ENCODE measurements at places on chromosomes 5 and 9.

DNA sequence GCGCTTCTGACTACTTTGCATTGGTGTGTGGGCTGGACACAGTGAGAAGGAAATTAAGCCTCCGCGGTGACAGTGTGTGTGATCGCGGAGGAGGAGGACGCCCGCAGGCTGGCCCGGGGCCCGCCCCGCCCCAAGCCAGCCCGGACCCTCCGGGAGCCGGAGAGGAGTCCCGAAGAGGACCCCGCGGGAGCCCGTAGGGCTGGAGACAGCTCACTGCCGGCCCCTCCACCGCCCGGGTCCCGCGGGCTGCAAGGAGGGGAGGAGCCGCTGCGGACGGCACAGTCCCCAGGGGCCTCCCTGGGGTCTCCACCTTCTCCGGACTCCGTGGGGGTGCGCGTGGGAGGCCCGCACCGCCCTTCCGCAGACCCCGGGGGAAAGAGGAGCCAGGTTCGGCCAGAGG, 146.4 kb upstream of the ERCC6L2 start:
- no peak for DNase-seq

- no peak for DNase-seq
Observed at GRCh38 chr5:77751328-77752023, 24.7 kb downstream of the TBCA start.

- DNase-seq: peak; percentile 60
Observed at GRCh38 chr9:123049589-123050222, 16.2 kb downstream of the GPR21 start.

GRCh38 chr9:32955655-32956478, 45.6 kb downstream of the APTX start:
- no peak for DNase-seq

GRCh38 chr5:141608046-141608445, 10.8 kb downstream of the DIAPH1 start:
- no peak for DNase-seq

GRCh38 chr9:88498880-88499279, 36.1 kb upstream of the NXNL2 start:
- DNase-seq: no peak

- no peak for DNase-seq
Observed at GRCh38 chr5:107717816-107718215, 47.1 kb upstream of the EFNA5 start.

DNA sequence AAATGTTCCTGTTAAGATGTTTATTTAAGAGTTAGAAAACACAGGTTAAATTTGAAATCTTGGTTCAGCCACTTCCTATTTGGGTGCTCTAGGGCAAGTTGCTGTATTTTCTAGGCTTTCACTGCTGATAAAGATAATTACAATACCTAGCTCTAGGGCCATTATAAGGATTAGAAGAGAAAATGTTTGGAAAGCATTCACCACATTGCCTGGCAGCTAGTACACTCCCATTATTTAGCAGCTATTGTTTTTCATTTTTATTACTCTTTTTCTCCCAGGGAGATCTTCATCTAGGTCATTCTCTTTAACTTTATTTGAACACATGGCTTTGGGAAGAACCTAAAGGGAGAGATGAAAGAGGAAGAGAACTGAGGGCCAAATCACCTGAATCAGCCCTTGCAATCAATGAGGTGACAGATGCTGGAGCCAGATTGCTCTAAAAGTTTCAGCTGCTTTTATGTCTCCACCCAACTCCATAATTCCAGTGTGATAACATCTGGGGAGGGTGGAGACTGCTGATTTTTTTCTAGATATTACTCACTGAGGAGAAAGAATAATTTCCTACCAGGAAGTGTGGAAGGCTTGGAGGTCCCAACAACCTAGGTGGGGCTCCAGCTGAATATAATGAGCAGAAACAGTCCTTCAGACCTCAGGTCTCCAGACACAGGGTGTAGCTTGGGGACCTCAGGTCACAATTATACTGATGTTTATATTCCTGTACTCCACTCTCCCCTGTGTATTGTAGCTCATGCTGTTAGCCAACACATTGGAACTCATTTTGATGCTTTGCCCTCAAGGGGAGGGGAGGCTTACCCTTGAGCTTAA, 640.0 kb downstream of the RAB3C start:
- no peak for DNase-seq

DNA sequence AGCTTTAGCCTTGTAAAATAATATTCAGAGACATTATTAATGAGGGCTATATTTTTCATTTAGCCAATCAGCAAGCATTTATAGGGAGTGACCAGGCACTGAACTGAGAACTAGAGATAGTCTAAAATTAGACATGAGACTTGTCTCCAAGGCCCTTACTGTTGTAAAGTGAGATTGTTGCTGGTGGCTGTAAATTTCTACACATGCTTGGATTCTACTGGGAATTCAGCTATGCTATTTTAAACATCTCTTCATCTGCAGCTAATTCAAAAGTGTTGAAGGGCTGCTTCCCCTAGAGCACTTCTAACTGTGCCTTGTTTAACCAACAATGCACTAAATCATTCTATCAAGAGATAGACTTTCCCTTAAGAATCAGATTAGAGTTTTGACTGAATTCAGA, 67.4 kb downstream of the CHSY3 start:
- DNase-seq: no peak

DNA sequence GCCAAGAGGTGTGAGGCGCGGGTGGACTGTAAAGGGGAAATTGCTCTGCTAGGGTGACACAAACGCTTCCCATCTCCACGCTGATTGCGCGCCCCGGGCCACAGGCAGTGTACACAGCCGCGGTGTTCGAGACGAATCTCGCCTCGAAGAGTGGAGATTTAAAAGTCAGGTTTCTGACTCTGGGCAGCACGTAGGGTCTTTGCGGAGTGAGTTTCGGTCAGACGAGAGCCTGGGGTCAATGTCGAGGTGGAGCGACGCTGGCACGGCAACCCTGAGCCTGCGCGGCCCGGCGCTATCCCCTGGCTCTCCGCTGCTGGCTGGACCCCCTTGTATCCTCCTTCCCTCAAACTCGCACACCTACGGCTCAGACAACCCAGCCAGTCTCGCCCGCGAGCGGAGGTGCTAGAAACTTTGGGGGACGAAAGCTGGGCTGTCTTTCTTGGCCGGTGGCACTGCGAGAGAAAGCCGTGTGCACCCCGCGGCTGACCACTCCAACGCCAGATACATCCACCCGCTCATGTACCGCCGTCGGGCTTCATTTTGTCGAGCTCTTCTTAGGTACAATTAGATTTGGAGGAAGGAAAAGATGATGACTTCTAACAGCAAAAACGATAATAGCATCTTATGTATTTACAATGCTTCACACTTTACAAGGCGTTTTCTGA, 5.4 kb upstream of the FOXB2 start:
- DNase-seq: peak; percentile 16

DNA sequence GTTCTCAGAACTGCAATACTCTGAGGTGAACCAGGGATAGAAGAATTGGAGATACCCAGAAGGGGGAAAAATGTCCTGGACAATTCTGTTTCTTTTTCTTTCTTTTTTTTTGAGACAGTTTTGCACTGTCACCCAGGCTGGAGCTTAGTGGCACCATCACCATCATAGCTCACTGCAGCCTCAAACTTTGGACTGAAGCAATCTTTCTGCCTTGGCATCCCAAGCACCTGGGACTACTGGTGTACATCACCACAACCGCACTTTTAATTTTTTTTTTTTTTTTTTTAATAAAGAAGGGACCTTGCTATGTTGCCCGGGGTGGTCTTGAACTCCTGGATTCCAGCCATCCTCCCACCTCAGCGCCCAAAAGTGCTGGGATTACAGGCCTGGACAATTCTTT, 1.9 kb downstream of the EMB start:
- DNase-seq: no peak

DNA sequence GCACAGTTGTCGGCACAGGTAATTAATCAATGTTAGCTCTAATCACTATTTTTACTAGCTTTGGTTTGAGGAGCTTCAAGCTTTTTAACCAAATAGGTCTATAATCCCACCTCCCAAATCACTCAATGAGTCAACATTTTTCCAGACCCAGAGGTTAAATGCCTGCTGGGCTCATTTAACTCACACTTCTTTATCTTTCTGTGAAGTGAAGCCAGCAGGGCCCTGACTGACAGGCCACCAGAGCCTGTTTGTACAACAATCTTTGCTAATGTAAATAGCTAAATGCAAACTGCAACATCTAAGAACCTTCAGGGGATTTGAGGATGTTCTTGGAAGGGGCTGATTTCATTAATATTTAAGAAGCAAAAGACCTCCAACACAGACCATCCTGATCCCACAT, 98.4 kb upstream of the NREP start:
- DNase-seq: peak; percentile 56

DNA sequence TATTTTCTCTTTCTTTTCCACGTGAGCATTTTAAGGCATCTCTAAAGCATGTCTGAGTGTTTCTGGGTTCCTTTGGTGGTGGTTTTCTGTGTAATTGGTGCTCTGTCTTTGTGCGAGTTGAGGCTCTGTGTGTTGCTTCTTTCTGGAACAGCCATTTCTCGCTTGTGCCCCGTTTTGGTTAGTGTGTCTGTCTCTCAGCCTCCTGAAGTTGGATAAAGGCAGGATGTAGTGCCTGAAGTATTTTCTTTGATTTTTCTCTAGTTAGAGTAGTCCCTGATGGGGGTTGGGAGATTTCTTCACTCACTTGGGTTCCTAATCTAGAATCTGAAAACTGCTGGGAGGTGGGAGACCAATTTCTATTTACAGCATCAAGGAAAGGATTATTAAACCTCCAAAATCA, 129.7 kb upstream of the TMEM161B start:
- peak; percentile 67 for DNase-seq

DNA sequence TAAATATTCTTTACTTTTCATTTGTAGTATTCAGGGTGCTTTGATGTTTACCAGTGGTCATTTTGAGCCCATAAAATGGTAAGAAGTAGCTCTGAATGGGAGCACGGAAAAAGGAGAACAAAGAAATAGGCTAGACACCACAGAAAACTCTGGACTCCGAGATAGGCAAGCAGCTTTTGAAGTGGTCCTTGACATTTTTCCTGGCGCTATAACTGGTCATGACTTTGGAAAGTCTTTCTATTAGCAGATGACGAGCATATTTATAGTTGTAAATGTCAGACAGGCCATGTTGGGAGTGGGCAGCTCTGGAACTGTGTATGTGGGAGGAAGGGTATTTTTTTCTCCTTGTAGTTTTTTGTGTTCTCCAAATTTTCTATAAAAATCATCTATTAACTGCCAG, 126.1 kb upstream of the POC5 start:
- peak; percentile 16 for DNase-seq

DNA sequence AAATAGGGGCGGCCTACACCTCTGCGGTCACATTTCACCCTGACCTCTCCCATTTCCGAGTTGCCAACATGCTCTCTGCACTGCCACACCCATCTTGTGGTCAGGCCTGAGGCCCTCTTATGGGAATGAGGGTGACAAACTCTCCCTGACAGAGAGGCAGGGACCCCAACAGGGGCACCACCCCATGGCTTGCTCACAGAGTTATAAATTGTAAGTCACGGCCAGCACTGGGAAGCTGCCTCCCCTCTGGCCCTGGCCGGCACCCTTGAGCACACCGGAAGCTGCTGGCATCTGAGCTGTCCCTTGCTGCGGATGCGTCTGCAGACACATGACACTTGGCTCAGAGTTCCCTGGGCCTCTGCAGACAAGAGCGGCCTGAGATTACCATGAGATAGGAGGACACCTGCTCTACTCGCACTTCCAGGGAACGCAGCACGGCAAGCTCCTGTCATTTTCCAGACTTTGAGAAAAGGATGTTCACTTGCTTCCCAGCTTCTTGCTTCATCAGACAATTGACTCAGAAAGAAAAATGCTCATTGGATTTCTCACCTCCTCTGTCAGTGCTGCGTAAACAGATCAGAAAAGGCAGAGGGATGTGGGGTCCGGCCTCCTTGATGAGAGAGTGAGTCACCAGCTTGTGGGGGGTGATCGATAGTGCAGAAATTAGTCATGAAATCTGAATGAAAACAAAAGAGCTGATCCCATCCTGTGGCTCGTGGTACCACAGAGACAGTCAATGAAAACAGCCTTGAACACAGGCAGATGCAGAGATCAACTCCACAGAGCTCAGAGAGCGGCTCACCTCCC, 269.8 kb downstream of the SYK start:
- peak; percentile 65 for DNase-seq

DNA sequence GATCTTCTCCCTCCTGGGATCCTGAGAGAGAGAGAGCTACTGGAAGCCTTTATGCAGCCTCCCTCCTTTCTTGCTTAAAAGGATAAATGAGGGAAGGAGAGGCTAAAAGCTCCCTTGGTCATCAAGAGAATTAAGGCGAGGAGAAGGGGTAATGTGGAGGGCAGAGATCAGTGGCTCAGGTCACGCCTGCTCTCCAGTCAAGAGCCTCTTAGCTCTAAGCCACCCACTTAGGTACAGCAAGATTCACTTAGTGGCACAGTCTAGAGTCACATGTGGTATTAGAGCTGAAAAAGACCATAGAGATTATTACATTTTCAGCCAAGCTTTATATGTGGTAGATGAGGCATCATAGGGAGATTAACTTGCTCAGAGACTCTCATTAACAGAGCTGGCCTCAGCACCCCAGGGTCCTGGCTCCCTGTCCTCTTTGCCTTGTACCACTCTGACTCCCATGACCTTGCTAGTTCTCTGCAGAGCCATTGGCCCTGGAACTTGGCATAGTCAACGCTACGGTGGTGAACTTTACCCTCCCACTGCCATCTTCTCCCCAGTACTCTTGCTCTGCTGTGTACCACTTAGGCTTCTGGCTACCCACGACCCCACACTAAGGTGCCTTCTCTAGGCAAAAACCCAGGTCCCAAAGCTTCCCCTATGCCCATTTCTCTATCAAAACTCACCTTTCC, 37.6 kb downstream of the MFAP3 start:
- no peak for DNase-seq

DNA sequence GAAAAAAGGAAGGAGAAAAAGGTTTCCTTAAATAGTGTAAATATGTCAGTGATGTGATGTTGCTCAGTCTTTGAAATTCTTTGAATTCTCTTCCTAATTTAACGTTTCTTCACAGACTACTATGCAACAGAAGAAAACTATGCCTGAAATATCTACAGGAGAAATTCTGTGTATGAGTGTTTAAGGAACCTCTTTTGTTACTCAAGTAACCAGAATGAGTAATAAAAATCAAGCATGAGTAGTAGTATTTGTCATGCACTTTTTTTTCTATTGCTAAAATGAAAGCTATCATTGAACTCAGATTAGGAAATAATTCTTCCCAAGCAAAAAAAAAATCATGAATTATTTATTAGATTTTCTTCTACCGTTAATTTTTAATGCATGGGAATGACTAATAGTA, 20.3 kb upstream of the THG1L start:
- peak; percentile 52 for DNase-seq

GRCh38 chr5:52077941-52078815, 694.9 kb downstream of the ISL1 start:
- DNase-seq: no peak
